ENCODE measurements at places on chromosomes 6 and 20. TPM values are rescaled to one million over a fixed set of nuclear protein-coding genes. Genes with fewer than 3 reads are reported as not detected.

The TRIM10 gene
- total RNA-seq, result not detected

GRCh38 chr6:166597711-166598440 is 11.4 kb upstream of the RAMACL start:
- no peak for DNase-seq

The VARS2 gene
- total RNA-seq, result 13.1 TPM

The ZNF217 gene
- 22.0 TPM for total RNA-seq

- peak; percentile 52 for DNase-seq
These were observed 129.1 kb upstream of the SMLR1 start for GRCh38 chr6:130697995-130698535.

The FAM209B gene
- total RNA-seq, result not detected

The SIRPG gene
- total RNA-seq, result not detected

DNA sequence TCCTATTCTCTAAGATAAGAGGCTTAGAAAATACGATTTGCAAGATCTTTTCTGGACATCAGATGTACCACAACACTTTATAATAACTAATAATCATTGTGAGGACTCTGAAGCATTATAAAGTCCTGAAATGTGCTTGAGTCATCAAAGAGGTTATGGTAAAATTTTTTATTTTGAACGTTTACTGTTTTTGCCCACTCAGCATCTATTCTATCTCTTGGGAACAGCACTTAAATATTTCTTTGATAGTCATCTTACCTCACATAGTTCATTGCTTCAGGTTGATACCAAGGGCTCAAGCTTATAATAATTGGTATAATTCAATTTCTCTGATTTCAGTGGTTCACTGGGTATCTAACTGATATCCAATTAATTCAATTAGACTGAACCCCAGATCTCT is 700.5 kb downstream of the KHDRBS2 start:
- no peak for DNase-seq

The MYH7B gene
- total RNA-seq, result 0.26 TPM

- no peak for DNase-seq
These were observed at the start of gene DLL1 for GRCh38 chr6:170290296-170291128. DLL1 (minus strand) TSS chr6:170291078; CDS start chr6:170290139, 939 bp downstream.

GRCh38 chr6:142537612-142538478 is 236.0 kb downstream of the ADGRG6 start:
- no peak for DNase-seq

Data from fibroblast of lung (primary cell).